ENCODE measurements at places on chromosomes 12 and 14.

GRCh38 chr14:76395161-76395560, 19.2 kb downstream of the ESRRB start:
- no peak for DNase-seq

GRCh38 chr12:95790033-95790916, at the start of gene NTN4:
Gene NTN4 (minus strand): TSS chr12:95790764. CDS start chr12:95790309, 455 bp downstream.
- DNase-seq = peak; percentile 20

DNA sequence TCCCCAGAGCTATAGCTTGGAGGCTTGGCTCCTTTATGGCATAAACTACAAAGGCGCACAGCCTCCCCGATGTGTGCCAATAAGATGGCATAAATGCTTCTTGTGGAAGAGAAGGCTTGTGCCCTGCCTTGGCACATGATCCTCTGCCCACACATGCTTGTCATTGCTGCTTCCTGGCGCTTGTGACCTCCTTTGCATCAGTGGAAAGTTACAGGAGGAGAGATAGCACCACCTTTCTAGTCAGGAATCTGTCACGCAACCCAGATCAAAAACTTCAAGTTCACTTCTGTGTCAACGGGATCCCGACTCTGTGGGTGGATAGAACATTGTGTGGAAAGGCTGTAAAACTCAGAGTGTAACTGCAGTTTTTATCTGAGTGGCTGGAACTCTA, 183.8 kb upstream of the HIF1A start:
- DNase-seq = peak; percentile 60

- DNase-seq = no peak
Measured at GRCh38 chr12:115190010-115190770, 506.2 kb upstream of the TBX3 start.

DNA sequence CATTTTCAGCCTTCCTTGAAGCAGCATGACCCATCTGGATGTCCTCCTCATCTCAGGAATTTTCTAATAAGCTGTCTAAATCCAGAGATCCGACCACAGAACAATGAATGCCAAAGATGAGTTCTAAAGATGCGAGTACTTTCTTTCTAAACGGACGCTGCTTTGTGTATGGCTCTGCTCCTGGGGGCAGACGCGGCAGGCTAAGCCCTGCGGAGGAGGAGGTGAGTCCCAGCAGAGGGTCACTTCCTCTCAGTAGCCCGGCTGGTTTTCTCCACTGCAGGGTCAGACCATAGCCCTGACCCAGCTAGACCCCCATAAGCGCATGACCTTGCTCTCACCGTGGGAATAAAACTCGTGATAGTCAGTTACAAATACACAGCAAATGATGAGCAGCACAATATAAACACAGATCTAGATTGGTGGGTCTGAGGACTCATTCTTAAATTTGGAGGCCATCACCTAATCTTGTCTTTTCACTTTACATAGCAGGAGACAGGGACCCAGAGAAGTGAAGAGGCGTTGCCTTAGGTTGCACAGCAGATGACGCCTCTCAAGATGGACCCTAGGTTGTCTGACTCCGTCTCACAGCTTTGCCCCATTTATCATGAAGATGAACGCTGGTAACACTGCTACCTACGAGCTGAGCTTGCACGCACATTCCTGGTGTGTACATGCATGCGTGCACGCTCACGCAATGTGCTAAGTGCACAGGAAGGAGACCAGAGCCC, 16.6 kb downstream of the SSH1 start:
- no peak for DNase-seq

GRCh38 chr12:95851606-95852005, 7.1 kb upstream of the SNRPF start:
- DNase-seq = no peak

- no peak for DNase-seq
Measured at GRCh38 chr12:69595689-69596088, 10.4 kb downstream of the CCT2 start.

DNA sequence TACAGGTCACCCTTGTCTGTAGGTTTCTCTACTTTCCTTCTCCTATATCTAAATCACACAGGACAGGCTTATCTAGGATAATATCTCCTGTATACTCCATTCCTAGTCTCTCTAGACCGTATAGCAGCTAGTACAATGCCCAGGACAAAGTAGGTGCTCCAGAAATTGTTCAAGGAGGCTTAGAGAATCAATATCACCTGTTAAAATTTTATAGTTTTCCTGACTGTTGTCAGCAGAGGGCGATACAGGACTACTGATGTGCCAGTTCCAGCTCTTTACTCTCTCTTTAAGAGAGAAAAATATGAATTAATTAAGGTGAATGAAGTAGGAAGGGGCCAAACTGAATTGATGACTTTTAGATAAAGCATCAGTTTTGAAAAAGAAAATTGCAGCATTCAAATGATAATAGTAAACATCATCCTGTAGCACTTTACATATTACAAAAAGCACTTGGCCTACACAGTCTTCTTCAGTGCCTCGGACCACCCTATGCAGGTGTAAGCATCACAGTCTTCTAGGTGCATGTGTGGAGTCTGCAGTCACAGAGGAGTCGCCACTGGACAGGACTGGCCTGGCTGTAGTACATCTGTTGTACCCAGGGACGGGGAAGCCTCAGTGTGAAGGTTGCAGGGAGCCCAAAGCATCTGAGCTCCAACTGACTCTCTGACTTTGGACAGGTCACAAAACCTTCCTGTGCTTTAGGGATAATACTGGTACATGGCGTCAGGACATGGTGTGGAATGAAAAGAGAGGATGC, 61.9 kb upstream of the MAX start:
- DNase-seq = peak; percentile 21

- peak; percentile 79 for DNase-seq
Measured at GRCh38 chr14:102096569-102097188, 9.8 kb upstream of the HSP90AA1 start.

DNA sequence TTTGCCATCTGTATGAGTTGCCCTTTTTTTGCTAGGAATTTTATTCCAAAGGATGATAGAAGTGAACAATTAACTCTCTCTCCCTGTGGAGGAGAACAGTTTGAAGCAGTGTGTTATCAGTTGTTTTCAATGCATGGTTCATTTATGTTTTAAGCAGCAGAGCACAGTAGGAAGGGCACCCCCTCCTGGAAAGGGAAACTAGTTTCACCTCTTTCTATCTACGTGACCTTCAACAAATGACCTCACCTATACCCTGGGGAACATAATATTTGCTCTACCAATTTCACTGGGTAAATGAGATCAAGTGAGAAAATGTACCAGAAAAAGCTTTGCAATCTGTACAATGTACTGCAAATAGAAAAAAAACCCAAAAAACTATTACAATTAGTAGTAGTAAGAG, 5.4 kb upstream of the DCP1B start:
- no peak for DNase-seq

- no peak for DNase-seq
Measured at GRCh38 chr12:108582978-108583770, 14.7 kb downstream of the TMEM119 start.

DNA sequence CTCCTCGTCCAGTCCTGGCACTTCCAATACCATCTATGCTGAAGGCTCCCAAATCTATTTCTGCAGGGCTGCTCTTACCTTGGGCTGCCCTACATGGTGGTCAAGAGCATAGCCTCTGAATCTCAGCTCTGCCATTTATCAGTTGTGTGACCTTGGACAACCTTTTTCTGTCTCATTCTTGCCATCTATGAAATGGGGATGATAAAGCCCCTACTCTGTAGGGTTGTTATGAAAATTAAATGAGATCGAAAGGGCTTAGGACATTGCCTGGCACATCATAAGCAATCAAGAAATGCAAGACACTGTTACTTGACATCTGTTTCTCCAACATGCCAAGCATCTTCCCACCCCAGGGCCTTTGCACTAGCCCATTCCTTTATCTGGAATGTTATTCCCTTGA, 45.5 kb upstream of the GPATCH2L start:
- no peak for DNase-seq

DNA sequence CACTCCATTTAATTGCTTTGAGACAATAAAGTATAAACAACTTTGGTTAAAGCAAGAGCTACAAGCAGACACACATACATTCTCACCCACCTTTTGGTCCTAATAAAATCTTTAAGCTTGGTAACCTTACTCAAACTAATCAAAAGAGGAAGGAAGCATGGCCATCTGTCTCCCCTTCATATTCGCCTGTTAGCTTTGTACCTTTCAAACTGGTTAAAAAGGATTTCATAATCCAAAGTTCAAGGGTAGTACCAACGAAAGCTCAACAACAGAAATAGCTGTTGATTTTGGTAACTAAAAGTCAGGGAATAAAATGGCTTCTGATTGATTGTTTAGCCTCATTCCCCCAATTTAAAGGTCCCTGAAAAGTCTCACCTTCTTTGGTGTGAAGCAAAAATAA, 456.9 kb downstream of the BCAT1 start:
- no peak for DNase-seq

DNA sequence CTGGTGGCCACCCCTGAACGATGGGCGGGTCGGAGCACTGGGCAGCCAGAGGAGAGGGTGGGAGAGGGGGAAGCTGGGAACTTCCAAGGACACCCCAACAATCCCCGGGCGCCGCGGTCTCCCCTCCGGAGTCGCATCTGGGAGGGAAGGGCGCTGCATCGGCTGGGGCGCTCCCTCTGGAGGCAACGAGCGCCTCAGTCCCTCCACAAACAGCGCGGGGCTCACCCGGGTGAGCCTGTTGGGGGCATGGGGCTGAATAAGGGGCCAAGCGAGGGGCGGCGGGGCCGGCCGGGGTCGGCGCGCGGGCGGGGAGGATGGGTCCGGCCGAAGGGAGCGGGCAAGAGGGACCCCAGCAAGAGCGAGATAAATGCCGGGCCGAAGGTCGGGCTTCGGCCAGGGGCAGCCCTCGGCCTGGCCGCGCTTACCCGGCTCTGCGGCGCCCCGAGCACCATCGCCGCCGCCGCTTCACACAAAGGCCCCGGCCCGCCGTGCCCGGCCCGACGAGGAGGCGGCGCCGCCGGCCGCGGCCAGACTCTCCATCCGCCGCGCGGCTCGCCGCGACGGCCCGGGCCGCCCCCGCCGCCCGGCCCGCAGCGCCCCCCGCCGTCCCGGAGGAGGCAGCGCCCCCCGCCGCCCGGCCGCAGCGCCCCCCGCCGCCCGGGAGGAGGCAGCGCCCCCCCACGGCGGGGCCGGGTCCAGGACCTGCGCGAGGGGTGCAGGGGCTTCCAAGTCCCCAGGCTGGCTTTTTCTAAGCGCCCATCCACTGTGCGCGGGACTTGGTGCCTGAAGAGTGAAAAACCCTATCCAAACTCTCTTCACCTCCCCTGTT, at the start of gene ZBTB39:
TSS of gene ZBTB39 (minus strand) at position 567 of the 829 bp plus-strand sequence. CDS start 1,629 bp downstream, outside the sequence.
- peak; percentile 70 for DNase-seq

DNA sequence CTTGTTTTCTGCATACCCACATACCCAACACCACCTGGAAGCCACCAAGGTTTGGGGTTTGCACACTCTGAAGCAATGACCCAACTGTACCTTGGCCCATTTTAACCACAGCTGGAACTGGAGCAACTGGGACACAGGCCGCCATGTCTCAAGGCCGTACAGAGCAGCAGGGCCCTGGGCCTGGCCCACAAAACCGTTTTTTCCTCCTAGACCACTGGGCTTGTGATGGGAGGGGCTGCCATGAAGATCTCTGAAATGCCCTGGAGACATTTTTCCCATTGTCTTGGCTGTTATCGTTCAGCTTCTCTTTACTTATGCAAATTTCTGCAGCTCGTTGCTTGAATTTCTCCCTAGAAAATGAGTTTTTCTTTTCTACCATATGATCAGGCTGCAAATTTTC, 96.7 kb upstream of the PLEKHA5 start:
- no peak for DNase-seq
